CD4-positive, alpha-beta T cell treated with Interleukin-4 for 1 hour (primary cell): ENCODE measurements at places on chromosomes 7 and 10.

DNA sequence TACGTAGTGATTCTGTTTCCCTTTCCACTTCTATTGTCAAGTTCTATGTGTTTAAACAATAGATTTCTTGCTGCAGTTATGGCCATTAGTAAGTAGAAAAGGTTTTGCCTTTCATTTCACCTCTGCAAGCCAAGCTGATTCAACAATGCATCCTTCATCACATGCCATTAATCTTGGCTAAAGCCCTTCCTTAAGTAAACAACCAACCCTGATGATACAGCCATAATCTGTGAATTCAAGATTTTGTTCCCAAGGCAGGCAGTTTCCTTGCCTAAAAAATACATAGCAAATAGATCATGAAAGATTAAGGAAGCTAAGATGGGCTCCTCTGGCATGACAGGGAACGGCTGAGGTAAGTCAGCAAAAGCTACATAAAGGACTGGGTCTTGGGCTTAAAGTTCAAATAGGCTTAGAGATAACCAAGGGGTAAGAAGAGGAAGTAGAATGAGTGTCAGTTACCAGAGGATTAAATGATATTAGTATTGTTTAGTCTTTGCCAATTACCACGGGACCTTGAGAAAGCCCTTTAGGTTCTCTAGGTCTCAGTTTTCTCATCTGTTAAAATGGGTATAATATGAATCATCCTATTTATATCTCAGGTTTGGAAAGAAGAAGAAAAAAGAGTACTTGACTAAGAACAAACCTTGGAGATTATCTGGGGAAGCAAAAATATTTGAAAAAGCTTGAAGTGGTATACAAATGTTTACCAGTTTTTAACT is 35.9 kb upstream of the ANK3 start:
- no peak for DNase-seq

GRCh38 chr7:157176771-157177170 is 38.0 kb downstream of the UBE3C start:
- DNase-seq = no peak

GRCh38 chr7:94426980-94427875 is 32.5 kb downstream of the COL1A2 start:
- DNase-seq = no peak

GRCh38 chr10:119030421-119031250 is 1.1 kb downstream of the NANOS1 start:
- peak; percentile 50 for DNase-seq

GRCh38 chr7:46850563-46851330 is 731.2 kb downstream of the TNS3 start:
- DNase-seq = no peak

DNA sequence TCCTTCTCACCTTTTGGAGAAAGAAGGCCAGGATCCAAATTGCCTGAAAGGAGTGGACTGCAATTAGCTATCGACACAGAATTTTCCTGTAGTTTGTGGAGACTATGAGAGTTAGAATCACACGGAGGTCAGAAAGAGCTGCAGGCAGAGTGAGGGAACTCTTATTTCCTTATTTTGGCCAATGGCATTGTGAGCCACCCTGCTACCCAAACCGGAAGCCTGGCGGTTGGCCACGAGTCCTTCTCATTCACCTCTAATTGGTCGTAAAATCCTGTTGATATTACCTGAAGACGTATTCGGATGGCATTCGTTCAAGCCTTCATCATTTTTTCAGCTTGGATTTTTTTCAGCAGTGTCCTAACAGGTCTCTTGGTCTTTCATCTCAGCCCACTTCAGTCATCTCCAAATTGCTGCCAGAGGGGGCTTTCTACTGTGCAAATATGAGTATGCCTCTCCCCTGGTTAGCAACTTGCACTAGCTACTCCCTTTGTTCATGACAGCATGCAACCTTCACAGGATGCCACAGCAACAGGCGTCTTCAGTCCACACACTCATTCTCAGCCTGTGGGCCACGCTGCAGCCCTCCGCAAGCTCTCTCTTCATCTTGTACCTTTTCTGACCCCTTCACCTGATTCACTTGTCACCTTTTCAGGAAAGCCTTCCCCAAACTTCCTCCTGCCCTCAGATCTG is 66.9 kb downstream of the GATA3 start:
- DNase-seq = no peak

DNA sequence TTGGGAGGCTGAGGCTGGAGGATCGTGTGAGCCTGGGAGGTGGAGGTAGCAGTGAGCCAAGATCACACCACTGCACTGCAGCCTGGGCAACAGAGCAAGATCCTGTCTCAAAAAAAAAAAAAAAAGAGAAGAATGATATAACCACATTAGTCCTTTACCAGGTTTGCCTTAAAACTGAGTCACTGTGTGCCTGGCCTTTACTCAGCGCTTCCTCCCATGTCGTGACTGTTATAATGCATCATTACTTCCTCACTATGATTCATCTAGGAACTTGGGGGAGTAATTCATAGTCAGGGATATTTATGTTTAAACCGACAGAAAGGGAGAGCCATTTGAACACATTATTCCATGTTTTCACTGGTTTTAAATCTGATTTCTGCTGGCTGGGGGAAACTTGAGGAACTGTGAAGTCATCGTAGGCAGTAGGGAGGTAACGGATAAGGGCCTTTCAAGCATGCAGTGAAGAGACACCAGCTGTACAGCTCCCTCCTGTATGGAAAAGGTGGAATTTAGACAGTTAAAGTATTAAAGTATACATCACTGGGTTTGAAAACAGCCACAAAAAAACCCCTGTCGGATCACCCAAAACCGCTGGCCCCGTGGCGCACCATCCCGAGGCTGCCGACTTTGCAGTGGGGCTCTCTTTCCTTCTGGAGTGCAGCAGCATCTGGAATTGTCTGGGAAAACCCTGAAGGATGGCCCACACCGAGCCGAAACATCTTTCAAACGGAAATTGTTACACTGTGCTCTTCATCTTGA is 119.8 kb downstream of the NKX6-2 start:
- DNase-seq = no peak

DNA sequence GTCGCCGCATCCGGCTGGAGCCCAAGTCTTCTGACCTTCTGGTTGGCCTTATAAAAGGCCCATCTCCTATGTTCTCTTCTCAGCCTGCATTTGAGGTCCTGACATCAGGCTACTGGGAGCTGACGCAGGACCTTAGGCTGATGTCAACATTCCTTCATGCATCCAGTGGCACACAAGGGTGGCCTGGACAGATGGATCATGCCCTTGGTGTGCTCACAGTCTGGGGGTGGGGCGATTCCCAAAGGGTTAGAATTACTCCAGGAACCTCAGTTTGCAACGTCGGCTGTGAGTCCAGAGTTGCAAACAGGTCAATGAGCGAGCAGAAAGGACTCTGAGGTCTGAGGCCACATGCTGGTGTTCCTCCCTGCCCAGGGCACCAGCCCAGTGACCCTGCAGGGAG is 8.2 kb upstream of the CLIP2 start:
- no peak for DNase-seq

- no peak for DNase-seq
Observed at GRCh38 chr7:19368491-19368925, 223.3 kb upstream of the FERD3L start.

DNA sequence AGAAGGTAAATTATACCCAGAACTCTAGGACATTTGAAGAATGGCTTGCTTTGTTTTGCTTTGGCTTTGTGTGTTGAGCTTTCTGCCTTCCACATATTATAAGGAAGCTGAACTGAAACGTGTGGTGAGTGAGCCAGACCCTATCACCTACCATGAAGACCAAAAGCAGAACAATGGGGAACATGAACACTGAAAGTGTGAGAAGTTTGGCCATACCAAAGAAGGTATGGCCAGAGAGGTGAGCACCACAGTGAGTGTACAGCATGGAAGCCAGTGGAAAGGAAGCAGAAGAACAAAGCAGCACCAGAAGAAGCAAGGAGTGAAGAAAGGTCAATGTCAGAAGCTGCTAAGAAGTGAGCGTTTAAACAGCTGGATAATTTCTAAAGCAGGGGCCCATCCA is 59.7 kb upstream of the CCDC71L start:
- no peak for DNase-seq

DNA sequence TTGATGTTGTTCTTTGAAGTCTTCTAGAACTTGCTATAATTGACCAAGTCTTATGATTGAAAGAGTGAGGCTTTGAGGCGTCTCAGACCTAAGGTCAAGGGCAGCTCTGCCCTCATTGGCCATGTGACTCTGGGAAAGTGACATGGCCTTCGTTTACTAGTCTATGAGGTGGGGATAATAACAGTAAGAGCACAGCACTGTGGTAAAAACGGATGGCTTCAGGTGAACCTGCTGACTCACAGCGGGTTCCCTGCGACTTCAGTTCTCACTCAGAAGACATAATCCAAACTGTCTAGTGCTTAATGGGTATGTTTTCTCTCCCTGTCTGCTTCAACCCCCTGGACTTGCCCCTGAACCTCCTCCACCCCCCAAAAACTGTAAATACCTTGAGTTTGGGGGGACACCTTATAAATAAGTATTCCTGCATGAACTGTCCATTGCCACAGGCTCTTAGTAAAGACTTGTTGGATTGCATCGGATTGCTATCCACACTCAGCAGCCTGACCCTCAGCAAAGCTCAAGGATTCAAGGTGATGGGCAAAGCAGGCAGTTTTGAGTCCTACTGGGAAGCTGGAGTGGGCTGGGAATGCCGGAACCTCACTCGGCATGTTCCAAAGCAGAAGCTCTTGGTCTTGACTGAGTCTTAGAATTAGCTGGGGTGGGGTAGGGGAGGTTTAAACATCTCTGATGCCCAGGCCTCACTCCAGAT is 304.6 kb downstream of the KLF6 start:
- DNase-seq = no peak

- no peak for DNase-seq
Observed at GRCh38 chr7:148944935-148945934, 61.1 kb upstream of the EZH2 start.
